ENCODE measurements at places on chromosomes 12 and 14.
A peak's percentile ranks its signal among the peaks of the same experiment; 100 is the strongest.

GRCh38 chr12:113804961-113805600 is 161.0 kb downstream of the RBM19 start:
- DNase-seq, result no peak

DNA sequence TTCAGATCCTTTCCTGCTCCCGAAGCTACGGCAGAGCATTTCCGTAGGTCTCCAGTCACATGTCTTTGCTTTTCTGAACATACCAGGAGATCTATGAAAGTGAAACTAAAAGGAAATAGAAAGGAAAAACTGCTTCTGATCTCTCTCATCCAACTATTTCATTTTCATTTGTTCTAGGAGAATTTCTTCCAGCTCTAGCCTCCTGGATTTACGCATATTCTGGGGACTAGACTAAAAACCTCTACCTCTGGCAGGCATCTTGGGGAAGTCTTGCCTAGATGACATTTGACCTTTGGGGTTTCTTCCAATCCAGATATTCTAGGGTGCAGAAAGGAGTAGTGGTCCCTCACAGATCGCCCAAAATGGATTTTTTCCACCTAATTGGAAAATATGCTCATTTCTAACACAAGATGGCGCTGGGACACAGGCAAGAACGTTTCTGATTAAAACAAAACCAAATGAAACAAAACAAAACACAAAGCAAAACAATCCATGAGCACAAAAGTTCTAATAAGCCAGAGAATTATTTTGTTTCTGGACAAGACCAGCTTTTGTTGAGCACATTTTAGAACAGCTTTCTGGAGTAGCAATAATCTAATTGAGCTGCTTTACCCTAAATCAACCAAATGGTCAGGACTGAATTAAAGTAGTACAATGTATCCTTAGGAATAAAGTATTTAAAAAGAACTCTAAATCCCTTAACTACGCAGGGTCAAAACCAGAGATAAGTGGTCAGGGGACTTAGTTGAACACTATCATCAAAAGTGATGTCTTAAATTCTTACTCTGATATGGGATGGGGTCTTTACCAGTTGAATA is 12.3 kb upstream of the PARP11 start:
- DNase-seq, result peak; percentile 70

- DNase-seq, result no peak
Measured at GRCh38 chr12:129900306-129900705, 3.5 kb downstream of the TMEM132D start.

- DNase-seq, result no peak
Measured at GRCh38 chr14:80607430-80608190, 333.9 kb downstream of the CEP128 start.

GRCh38 chr14:88005978-88006851 is 1.3 kb downstream of the GPR65 start:
- no peak for DNase-seq

DNA sequence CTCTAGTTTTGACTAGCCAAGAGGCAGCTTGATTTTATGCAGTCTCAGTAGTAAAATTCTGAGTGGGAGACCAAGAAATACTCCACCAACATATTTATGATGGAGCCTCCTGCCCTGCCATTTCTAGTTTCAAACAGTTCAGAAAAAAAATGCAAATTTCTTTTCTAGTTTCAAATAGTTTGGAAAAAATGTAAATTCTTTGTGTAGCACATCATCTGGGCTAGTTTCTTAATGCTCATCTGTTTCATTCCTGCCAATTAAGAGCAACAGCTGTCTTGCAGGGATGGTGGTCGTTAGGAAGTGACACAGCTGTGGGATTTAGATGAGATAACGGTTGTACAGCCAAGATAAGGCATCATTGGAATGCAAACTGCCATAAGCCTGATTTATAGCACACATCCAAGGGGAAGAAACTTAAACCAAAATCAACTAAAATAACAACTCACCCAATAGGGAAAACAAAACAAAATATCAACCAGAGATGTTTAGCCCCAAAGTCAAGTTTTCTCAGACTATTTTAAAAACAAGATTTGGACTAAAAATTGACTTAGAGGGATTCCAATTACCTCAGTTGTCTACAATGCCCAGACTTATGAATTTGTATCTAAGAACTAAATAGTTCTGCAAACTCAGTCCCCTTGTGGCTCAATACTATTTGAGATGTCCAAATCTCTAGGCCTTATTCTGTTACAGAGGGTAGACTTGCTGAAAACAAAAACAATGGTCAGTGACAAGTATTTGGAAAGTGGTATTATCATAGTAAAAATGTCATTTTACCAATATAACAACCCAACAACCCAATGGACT is 291.3 kb upstream of the ATP2B1 start:
- DNase-seq, result no peak

Data from NT2/D1 (cell line).